Uterus (tissue), 4 donors: ENCODE measurements at places on chromosomes 12 and 14.

DNA sequence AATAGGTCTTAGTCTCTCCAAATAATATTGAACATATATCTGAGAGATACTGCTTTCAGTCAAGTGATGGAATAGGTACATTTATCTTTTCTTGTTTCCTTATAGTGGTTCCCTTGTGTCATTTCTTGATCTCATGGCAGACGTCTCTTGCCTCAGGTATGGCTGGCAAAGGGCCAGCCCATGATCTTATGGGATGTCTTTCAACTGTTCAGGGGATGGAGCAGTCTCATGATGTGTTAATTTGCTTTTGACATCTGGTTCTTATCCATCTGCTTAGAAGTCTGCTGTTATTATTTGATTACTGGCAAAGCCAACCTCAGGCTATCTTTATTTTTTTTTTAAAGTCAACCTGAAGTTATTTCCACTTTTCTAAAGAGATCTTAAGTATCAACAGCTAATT, 262.9 kb downstream of the TMEM117 start:
- no peak for DNase-seq

DNA sequence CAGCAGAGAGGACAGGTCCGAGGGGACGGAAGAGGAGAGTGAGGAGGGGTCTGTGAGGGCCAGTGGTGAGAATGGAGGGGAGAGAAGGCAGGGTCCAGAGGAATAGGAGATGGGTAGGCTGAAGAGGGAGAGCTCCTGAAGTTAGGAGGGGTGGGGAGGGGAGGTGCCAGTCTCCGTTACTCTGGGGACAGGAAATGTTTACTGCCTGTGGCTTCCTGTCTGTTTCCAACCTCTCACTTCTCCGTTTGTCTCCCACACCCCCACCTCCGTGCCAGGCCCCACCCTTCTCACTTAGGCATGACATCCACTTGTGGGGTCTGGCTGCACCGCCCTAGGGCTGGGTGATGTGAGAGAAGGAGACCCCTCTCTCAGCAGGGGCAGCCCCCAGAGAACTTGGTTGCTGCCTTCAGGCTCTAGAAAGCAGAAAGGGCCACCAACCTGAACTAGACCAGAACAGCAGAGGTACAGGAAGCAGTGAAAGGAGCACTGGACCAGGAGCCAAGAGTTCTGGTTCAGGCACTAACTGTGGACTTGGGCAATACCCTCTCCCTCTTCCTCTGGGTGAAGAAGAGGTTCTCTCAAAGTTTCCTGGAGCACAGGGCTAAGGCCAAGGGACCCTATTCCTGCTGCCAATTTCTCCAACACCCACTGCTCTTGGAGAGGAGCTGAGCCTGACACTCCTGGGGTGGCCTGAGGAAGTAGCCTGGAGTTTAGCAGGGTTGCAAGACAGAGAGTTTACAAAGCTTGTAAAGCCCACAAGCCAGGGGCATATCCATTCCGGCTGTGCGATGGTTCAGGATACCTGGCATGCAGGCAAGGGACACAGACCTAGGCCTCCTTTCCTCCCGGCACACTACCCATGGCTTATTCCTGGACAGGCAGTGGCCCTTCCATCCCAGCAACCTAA, 5.5 kb downstream of the ITGA5 start:
- DNase-seq, result no peak

DNA sequence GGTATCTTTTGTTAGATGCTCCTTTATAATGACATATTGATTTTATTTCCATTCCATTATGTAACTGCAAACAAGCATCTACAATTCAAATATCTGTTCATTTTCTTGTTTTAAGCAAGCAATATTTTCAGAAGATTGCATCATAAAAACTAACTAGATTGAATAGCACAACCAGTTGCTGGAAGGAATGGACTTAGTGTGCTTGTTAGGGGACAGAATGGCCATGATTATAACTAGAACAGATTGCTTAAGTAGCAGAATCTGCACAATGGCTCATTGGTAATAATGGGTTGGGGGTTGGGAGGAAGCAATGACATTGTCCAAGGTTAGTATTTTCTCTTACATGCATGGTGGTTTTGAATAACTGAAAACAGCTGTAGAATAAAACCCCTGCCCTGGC, 939.5 kb downstream of the SLC16A7 start:
- DNase-seq, result no peak

- DNase-seq, result no peak
Measured at GRCh38 chr12:50999093-50999492, 27.1 kb downstream of the SLC11A2 start.

DNA sequence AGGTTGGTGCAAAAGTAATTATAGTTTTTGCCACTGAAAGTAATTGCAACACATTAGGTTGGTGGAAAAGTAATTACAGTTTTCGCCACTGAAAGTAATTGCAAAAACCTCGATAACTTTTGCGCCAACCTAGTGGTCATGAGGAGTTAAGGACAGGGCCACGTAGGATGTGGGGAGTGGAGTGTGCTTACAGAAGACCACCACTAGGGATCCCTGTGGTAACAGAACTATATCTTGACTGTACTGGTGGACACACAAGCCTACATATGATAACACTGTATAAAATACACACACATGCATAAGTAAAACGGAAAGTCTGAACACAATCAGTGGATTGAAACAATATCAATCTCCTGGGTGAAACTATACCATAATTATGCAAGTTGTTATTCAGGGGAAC, 187.4 kb upstream of the ABCD2 start:
- DNase-seq, result no peak

DNA sequence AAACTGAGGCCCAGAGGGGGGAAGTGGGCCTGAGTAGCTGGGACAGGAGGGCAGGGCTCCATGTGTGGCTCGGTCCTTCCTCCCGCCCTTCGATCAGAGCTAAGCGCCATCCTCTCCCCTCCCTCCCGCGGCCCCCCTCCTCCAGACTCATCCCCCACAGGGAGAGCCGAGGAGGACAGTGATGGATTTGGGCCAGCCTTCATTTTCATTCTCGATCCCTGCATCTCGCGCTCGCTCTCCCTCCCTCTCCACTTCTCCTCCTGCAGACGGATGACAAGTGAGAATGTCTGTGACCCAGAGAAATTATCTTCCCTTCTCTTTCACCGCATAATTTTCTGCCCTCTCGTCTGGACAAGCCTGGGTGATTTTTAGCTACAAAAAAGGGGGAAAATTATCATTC, 183.3 kb downstream of the RBM19 start:
- no peak for DNase-seq

DNA sequence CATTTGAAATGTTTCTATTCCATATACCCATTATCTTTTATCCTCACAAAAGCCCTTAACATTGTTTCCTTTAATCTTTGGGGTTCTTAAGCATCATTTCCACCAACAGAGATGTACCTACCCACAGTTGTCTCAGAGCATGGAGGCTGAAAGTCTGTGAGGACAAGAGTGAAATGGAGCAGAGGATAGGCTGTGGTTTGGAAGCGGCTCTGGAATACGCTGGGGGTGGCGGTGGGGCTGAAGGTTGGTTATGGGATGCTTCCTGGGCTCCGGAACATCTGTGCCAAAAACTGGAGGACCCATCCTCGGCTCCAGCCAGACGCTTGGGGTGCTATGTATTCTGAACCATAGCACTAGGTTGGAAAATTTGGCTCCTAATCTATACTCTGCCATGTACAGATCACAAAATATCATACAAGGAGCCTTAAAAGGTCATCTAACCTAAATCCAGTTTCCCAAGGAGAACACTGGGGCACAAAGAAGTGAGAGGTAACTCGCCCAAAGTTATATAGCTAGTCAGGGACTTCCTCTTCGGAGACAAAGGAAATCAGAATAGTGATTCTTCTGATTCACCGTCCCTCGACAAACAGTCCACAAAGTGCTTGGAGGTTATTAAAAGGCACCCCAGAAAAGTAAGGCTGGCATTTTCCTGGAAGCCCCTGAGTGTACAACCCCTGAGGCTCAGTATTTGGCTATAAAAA, 2.5 kb downstream of the PPP1R3E start:
- DNase-seq, result no peak

DNA sequence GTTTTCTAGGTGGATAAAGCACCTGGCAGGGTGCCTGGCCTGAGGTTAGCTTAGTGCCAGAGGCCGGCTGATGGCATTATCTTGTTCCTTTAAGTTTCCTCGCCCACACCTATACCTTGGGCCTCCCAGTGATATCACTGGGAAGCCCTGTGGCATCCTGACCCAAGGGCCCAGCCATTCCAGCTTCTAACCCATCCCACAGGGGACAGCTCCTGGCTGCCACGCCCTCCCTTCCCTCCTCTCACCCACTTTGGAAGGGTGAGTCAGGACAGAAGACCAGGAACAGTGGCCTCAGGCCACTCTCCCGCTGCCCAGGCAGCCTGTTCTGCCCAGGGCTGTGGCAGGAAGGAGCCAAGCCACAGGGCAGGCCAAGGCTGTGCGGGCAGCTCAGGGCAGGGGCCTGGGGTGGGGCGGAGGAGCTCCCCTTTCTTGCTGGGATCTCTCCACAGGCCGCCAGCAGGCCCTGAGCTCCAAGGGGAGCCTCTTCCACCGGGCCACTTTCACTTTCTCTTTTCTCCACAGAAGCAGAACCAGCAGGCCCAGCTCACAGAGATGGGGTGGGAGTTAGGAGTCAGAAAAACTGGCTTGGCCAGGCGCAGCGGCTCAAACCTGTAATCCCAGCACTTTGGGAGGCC, 75.1 kb downstream of the IRF2BPL start:
- peak; percentile 73 for DNase-seq

DNA sequence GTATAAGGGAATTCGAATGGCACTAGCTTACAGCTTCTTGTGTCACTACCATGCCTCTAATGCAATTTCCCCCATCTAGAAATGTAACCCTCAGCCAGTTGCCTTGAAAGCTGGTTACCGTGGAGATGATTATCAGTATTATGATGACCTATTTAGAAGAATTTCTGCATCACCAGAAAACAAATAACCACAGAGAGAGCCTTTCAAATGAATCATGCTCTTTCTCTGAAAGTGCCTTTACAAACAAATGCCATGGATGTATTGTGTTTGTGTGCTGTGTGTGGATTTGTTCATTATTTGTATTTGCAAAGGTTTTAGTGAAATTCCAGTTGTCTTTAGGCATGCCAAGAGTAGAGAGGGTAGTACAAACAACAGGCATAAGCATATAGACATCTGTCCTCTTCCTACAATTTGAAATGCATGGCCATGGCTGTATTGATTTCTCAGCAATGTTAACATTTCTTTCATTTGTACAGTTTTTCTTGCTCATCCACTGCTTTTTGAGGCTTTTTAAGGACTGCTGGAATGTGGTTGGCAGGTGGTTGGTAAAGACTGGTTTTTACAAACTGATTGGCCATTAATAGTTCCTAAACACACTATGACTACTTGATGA, 266.5 kb downstream of the PAWR start:
- no peak for DNase-seq

DNA sequence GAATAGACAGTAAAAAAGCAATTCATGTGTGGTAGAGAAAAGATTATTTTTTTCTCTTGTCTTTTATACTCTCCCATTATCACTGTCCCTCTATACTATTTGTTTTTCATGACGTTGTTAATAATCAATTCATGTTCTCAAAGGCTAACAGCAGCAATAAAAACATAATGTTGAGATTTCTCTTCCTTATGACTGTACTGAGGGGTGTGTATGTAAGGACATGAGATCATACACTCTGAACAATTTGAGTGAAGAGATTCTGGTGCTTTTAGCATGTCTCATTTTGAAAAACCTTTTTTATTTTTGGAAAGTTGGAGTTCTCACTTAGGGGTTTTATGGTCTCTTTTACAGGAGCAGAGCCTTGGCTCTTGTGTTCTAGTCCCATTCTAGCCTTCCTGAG, 3.8 kb upstream of the TSPAN8 start:
- no peak for DNase-seq

DNA sequence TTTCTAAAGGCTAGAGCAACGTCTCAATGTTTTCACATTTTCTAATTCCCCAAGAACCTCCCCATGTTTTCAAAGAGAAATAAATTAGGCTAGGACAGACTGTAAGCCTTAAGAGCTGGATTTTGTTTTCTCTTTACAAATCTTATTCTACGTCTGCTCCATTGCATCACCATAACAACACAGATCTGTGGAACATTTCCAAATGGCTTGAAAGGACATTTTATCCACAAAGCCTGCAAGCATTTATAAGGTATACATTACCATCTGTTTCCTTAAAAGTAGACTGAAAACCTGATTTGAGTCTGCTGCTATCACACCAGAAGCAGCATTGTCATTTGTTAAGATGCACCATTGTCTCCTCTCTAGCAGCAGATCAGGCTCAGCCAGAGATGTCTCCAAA, 115.3 kb upstream of the PLEKHA5 start:
- DNase-seq, result no peak

- DNase-seq, result no peak
Measured at GRCh38 chr14:36293824-36294223, 26.6 kb downstream of the MBIP start.

DNA sequence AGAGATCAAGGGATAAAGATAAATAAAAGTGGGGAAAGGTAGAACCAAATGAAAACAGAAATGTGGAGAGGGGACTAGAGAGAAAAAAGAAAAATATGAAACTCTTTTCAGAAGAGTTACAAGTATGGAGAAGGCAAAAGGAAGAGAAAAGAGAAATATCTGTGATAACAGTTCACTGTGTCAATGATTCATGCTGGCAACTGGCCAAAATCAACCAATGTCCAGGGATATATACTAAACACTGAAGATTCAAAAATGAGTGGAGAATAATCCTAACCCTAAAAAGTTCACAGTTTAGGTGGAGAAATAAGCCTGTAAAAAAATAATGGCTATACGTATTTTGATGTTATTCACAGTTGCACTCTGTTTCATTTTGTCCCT, 372.3 kb upstream of the KITLG start:
- no peak for DNase-seq

- DNase-seq, result no peak
Measured at GRCh38 chr12:105113094-105113493, 5.6 kb downstream of the WASHC4 start.

DNA sequence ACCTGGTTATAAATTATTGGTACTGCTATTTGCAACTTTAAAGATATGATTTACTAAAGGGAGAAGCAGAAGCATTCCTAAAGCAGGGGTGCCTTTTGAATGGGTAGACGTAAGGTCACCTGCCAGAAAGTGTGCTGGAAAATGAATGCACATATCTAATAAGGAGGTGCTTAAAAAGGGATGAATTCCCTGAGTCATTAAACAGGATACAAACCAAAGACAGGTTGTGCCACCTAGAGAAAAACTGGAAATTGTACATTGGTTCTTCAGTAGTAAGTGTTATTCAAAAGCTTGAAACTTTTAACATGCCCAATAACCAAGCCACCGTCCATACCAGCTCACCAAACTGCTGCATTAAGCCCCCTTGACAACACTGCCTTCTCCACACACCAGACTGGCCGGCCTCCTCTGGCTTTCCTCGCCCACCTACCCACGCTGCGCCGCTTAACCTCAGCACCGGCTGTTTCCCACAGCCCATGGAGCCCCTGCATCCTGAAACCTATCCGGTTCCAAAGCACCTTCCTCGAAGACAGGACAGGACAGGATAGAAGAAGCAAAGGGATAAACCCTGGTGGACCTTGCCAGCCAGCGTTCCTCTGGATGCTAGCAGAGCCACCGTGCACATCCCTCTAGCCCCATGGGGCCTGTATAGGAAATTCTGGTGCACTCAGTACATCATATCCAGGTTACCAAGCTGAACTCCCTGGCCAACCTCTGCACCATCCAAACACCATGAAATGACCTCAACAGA, 201.5 kb upstream of the CAND1 start:
- no peak for DNase-seq

- DNase-seq, result no peak
Measured at GRCh38 chr14:42565556-42565955, 958.9 kb downstream of the LRFN5 start.

GRCh38 chr14:63276492-63277342, 42.0 kb downstream of the GPHB5 start:
- DNase-seq, result no peak

GRCh38 chr12:124592481-124593160, 25.2 kb upstream of the NCOR2 start:
- DNase-seq, result no peak

- DNase-seq, result no peak
Measured at GRCh38 chr12:92021666-92022035, 124.0 kb downstream of the BTG1 start.
